Breast epithelium (tissue), 4 donors: ENCODE measurements at places on chromosomes 12 and 14.

DNA sequence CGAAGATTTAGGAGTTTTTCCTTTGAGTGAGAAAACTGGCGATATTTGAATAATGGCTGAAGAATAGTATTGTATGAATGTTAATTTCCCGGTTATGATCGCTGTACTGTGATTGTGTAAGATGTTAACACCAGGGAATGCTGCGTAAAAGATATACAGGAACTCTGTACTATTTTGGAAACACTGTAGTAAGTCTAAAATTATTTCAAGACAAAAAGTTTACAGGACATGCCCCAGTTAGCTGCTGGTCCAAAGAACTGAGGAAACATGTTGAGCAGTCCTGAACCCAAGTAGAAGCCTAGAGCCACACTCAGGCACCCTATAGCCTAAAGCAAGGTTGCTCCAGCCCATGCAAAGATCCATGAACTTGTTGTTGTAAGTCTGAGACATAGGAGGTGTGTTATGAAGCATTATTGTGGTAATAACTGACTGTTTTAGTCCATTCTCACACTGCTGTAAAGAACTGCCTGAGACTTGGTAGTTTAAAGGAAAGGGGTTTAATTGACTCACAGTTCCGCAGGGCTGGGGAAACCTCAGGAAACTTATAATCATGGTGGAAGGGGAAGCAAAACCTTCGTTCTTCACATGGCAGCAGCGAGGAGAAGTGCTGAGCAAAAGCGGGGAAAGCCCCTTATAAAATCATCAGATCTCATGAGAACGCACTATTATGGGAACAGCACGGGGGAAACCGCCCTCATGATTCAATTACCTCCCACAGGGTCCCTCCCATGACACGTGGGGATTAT lies 99.8 kb upstream of the RESF1 start:
- H3K4me1 ChIP-seq: no peaks in the 10 kb centered on the region
- H3K4me3 ChIP-seq: no peak overlapping the region

GRCh38 chr12:92044435-92044834 lies 101.2 kb downstream of the BTG1 start:
- H3K27ac ChIP-seq: no peak overlapping the region
- H3K36me3 ChIP-seq: no peaks in the 10 kb centered on the region
- DNase-seq: no peak
- H3K4me3 ChIP-seq: no peak overlapping the region
- H3K27me3 ChIP-seq: no peaks in the 10 kb centered on the region

- no peak overlapping the region for H3K27ac ChIP-seq
- DNase-seq: no peak
- H3K4me3 ChIP-seq: no peak overlapping the region
- no peaks in the 10 kb centered on the region for H3K36me3 ChIP-seq
Measured at GRCh38 chr14:50340045-50340444, 27.9 kb downstream of the DMAC2L start.

DNA sequence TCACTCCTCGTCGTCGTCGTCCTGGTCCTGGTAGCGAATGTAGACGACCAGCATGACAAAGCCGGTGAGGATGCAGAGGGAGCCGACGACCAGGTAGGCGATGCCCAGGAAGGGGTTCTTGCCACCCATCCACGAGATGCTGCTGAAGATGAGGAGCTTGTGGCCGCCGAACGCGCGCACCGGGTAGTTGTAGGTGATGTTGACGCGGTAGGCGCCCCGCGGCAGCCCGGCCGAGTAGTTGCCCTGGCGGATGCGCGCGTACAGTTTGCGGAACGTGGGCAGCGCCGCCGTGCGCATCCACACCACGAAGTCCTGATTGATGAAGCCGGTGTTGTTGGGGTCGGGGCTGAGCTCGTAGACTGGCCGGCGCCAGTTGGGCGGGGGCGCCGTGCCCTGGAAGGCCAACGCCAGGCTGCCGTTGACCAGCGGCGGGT lies 1.0 kb downstream of the TMEM30B start:
- no peaks in the 10 kb centered on the region for H3K4me1 ChIP-seq
- DNase-seq: peak; percentile 53
- H3K27me3 ChIP-seq: no peaks in the 10 kb centered on the region
- peak overlapping the region; percentile 98 for H3K27ac ChIP-seq
- no peaks in the 10 kb centered on the region for H3K36me3 ChIP-seq

DNA sequence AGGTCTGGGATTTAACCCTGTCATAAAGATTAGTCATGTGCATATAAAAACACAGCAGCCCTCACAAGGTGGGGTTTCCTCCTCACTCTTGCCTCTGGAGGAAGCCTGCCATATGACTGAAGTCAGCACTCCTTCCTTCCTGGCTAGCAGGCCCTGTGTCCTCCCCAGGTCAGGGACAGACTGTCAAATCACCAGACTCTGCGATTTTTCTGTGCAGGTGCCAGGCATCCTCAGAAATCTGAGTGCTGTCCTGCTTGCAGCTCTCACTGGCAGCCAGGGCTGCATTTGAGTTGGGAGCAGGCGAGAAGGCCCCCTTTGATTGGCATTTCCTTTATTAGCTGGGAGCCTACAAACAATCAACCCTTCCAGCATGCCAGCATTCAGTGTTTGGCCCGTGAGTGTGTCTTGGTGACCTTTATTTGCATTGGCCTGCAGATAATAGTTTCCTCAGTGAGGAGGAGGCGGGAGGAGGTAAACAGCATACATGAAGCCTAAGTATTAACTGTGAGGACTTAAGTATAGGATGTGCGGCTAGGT lies 183.8 kb upstream of the ARHGAP5 start:
- no peak overlapping the region for H3K27ac ChIP-seq
- H3K4me3 ChIP-seq: no peak overlapping the region
- H3K36me3 ChIP-seq: no peaks in the 10 kb centered on the region

- no peak for DNase-seq
- no peak overlapping the region for H3K4me3 ChIP-seq
- H3K27ac ChIP-seq: no peak overlapping the region
- H3K36me3 ChIP-seq: no peaks in the 10 kb centered on the region
- no peaks in the 10 kb centered on the region for H3K27me3 ChIP-seq
- no peaks in the 10 kb centered on the region for H3K4me1 ChIP-seq
Measured at GRCh38 chr12:67721248-67721647, 72.7 kb downstream of the DYRK2 start.

DNA sequence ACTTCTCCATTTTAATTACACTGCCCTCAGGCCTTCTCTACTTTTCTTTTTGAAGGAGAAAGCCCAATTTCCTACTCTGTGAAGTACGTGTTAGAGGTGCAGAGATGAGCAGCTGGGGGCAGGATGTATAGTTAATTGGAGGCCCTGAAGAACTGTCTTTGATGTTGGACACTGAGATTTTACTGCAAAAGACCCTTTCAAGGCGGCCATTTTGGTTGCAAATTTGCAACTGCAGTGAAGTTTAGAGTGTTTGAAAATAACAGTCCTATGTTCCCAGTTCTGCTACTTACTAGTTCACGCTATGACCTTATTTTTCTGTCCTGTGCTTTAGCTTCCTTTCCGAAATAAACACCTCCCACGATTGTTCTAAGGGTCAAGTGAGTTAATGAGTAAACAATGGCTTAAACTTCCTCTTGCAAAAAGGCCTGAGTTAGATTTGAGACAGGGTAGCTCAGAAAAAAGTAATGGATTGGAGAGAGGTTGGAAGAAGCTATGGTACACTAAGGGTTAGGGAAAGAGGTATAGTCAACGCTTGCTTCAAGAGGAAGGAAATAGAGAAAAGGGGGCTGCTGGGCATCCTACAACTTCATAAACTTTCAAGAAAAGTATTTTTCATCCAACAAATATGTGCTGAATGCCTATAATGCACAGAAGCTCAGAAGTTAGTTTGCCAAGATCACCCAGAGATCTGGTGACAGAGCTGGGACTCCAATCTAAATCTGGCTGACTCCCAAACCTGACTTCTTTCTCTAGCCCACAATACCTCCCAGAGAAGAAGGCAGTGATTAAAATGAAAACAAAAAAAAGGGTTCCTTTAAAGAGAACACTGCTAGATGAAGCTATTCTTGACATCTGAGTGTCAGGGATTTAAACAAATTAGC lies 26.4 kb upstream of the DICER1 start:
- no peaks in the 10 kb centered on the region for H3K36me3 ChIP-seq
- no peaks in the 10 kb centered on the region for H3K27me3 ChIP-seq

GRCh38 chr12:47990351-47991105 lies 13.7 kb downstream of the COL2A1 start:
- no peak overlapping the region for H3K4me3 ChIP-seq
- no peaks in the 10 kb centered on the region for H3K36me3 ChIP-seq
